Suprapubic skin (tissue), 4 donors: ENCODE measurements at places on chromosomes 11 and 22.

DNA sequence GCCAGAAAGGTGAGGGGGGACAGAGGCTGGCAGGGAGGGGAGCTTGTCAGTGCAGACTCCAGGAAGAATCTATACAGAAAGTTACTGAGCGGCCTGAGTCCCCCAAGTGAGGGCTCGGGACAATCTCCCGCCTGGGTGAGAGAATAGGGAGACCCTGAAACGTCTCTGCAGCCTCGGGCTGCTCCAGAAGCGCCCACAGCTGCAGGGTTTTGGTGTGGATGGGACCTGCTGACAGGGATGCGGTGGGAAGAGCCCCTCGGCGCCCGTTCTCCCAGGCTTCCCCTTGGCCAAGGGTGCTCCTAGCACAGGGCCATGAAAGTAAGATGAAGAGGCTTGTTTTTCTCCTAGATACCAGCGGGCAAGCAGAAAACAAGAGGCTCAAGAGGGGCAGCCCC lies 743 bp upstream of the RCE1 start:
- DNase-seq = no peak

- no peak for DNase-seq
Observed at GRCh38 chr11:76567261-76567660, 103.3 kb downstream of the LRRC32 start.

GRCh38 chr11:24383137-24383536 lies 113.7 kb upstream of the LUZP2 start:
- DNase-seq = no peak

DNA sequence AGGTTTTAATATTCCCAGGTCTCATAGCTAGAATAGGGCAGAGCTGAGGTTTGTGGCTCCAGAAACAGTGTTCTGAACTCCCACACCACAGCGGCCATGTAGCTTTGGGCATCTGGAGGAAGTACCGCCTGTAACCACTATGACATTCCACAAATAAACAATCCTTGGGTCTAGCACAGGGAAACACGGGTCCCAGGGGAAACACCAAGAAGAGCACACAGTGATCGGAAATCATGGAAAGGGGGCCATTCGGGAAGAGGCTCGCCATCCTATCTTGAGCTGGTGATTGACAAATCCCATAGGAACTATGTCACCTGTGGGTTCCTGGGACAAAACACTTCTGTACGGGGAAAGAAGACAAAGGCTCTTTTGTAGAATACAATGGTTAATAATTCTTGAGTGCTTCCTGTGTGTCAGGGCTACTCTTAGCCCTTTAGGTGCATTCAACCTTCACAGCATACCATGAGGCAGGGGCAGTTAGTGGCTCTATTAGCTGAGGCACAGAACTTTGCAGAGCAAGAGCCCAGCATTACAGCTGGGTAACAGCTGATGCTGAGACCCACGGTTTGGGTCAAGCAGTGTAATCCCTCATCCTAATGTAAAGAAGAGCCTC lies 514.2 kb downstream of the NTM start:
- DNase-seq = no peak

- no peak for DNase-seq
Observed at GRCh38 chr22:50184902-50185374, 775 bp upstream of the TRABD start.

DNA sequence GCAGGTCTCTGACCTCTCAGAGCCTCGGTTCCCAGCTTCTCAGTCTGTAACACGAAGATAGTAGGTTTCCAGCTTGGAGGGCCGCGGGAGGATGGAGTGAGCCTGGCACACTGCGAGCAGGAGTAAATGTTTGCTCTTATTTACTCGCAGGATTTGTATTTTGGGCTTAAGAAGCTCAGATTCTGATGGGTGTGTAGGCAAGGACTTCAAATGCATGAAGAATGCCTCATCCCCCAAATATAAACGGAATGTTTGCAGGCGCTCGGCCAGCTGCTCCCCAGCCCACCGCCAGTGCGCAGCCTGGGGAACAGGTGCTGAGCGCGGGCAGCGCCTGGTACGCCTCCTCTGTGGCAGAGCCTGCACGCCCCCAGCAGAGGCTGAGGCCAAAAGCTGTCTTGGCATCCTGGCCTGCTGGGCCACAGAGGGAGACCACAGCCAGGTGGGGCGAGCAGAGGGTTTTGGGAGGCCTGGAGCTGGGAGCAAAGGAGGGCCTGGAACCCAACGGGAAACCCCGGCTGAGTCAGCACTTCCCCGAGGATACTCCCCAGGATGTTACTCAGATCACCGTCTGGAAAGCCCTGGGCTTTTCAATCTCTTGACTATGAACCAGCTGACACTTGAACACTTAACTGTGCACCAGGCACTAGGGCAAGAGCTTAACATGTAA lies 9.4 kb downstream of the EHD1 start:
- DNase-seq = no peak

DNA sequence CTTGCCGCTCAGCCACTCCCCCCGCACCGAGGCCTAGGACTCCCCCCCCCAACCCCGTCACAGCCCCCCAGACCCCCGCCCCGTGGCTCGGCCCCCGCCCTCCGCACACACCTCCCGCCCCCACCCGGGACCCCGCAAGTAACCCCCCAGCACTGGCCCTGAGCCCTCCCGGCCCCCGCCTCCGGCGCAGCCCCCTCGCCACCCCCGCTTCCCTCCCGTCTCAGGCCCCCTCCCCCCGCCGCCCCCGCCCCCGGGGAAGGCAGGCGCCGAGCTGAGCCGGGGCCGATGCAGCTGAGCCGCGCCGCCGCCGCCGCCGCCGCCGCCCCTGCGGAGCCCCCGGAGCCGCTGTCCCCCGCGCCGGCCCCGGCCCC lies 1.5 kb downstream of the SHANK3 start:
- DNase-seq = no peak

DNA sequence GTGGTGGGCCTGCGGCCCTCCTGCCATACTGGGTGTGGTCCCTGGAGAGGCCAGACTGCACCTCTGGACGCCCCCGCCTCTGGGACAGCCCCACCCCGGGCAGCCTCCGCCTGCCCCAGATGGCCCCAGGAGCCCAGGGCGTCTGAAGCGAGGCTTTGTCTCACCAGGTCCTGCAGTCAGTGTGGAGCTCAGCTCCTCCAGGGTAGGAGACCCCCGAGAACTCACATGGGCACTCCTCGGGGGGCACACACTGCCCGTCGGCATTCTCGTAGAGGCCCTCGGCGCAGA lies 10.4 kb downstream of the MUC6 start:
- DNase-seq = no peak

GRCh38 chr22:38715852-38716251 lies 10.1 kb downstream of the GTPBP1 start:
- DNase-seq = no peak

GRCh38 chr11:25734591-25735211 lies 597.2 kb upstream of the ANO3 start:
- no peak for DNase-seq

DNA sequence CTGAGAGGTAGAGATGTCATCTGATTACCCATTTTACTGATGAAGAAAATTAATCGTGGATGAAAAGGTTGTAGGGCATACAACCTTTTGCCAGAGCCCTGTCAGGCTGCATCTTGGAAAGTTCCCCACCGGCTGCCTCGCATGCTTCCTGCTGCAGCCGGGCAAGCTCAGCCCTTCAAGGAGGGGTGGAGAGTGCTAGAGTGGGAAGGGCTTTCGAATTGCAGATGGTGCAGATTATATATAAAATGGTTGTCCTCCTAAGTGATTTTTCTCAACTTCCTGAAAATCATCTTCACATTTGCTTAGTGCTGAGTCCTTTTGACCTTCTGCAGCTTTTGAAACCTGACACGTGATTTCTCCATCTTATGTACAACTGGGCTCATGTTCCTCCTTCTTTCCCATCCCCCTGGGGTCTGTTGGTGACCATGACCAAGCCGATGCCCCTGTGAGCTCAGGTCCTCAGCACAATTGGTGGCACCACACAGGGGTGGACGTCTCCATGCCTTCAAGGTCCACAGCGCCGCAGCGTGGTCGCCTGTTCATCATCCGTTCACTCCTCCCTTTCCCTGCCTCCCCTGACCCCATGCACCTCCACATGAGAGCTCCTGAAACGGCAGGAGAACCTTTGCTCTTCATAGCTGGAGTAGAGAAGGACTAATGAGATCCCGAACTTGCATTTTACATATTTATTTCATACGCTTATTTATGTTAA lies 47.6 kb upstream of the MYO18B start:
- no peak for DNase-seq
